ENCODE measurements at places on chromosomes 1 and 21.

GRCh38 chr1:42962641-42963377 lies 4.1 kb upstream of the SLC2A1 start:
- no peak for DNase-seq

DNA sequence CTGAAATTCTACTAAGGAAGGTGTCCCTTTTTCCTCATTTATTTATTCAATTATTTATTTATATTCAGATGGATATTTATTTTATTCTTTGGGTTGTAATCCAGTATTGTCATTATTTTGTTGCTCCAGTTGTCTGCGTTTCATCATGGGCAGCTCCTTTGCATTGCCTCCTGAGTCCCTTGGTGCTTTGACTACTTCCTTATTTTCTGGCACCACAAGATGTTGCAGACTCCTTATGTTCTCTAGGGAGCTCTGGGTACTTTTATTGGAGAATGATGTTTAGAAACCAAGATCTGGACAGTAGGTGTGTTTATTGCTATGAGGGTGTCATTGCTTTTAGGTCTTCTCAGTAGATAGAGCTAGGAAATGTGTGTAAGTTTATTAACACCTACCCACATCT lies 59.9 kb upstream of the ERRFI1 start:
- no peak for DNase-seq

GRCh38 chr1:87842156-87842555 lies 513.5 kb downstream of the LMO4 start:
- DNase-seq: no peak

DNA sequence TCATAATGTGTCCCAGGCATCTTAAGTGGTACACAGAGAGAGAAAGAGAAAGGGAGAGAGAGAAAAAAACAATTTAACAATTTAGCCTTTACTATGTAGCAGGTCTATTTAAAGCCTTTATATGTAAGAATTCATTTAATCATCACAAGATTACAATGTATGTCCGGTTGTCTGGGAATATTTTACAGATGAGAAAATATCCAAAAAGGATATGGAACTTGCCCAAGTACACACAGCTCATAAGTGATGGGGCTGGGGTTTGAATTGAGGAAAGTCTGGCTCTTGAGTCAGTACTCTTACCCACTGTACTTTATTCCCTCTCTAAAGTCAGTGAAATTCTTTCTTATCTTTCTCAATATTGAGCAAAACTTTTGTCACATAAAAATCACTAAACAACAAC lies 104.6 kb downstream of the LYPLAL1 start:
- DNase-seq: no peak

DNA sequence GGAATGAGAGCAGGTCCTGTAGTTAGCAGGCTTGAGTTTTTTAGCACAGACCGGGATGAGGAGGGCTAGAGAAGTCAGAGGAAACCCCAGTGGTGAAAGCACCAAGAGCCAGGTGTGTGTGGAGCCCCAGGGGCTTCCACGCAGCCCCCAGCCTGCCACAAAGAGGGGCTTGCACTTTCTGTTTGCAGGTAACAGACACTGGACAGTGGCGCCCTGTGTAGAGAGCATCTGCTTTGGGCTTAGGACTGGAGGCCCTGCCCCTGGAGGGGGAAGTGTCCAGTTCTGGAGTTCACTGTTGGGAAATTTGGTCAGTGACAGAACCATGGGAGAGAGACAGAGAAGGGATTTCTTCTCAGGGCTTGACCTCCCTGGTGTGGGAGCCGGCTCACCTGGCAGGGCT lies 19.5 kb downstream of the AGT start:
- no peak for DNase-seq

GRCh38 chr1:34370748-34371147 lies 194.0 kb downstream of the C1orf94 start:
- no peak for DNase-seq

DNA sequence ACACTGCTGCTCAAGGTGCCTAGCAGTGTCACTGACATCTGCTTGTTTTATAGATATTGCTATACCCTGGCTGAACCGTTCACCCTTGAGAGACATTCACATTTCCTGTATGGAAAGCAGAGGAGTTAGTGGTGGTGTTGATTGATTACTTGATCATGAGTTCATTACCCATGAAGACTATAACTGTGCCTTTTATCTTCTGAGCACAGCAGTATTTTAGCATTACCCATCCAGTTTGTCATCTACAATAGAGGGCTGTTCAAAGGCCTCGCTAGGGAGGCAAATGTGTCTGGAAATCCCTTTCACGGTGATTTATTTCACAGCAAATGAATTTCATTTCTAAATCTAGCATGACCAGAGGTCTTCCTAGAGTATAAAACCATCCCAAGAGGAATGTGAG lies 160.0 kb downstream of the DNM3 start:
- no peak for DNase-seq

DNA sequence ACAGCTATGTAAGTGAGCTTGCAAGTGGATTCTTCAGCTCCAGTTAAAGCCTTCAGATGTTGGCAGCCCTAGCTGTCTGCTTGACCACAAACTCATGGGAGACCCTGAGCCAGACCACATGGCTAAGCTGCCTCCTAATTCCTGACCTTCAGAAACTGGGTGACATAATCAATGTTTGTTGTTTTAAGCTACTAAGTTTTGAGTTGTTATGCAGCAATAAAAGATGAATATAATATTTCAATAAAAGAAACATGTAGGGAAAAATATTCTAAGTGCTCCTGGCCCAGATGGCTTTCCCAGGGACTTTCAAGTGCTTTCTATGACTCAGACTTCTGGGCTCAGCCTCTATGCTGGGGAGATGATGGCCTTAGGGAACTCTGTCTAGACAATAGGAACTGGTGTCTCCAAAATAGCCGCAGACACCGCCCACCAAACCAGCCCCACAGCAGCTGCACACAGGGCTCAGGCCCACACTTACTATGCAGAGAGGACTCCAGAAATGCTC lies 20.3 kb upstream of the AZIN2 start:
- DNase-seq: peak; percentile 42

GRCh38 chr1:84719543-84720217 lies 29.4 kb upstream of the SSX2IP start:
- DNase-seq: no peak

DNA sequence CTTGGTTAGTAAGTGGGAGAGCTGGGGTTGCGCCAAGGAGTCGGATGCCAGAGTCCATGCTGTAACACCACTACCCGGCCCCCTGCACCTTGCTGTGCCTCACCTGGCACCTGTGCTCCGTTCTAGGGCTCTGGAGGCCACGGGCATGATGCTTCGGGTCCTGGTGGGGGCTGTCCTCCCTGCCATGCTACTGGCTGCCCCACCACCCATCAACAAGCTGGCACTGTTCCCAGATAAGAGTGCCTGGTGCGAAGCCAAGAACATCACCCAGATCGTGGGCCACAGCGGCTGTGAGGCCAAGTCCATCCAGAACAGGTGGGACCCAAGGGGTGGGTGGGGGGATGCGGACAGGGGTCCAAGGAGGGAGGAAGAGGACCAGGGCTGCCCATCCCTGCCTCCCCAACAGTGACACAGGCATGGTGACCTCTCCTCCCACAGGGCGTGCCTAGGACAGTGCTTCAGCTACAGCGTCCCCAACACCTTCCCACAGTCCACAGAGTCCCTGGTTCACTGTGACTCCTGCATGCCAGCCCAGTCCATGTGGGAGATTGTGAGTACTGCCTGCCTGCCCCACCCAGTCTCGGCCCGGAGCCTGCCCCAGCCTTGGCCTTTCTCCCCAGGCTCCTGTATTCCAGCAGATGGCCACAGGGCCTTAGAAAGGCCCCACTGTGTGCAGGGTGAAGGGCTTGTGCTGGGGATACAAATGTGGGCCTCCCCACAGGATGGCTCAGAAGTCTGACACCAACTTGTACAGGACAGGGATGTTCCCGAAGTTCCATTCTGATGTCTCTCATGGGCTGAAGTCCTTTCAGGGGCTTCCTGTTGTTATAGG lies 9.6 kb upstream of the HTR6 start:
- DNase-seq: no peak

GRCh38 chr1:152577168-152577567 lies 3.1 kb downstream of the LCE3D start:
- no peak for DNase-seq

- no peak for DNase-seq
These were observed 195.9 kb upstream of the GALNT2 start for GRCh38 chr1:229871078-229871676.

DNA sequence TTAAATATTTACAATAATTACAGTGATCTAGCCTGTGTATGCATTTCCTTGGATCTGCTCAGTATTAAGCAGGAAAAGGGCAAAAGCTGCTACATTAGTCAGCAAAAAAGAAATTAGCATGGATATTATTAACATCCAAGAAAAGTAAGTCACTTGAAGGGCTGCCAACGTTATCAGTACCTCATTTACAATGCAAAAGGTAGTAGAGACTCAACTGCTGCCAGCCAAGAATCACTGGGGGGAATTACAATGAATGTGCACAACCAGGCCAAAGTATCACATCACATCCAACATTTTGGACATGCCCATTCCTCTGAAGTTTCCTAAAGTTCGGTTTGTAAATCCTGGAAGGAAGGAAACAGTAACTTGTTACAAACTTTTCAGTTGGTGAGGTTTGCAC lies 1.9 kb downstream of the CNN3 start:
- DNase-seq: no peak

GRCh38 chr1:206469933-206470691 lies at the start of gene IKBKE:
Gene IKBKE (plus strand): TSS chr1:206470476. CDS start chr1:206473228, 2,752 bp downstream.
- DNase-seq: no peak

GRCh38 chr1:91765293-91765692 lies 120.7 kb downstream of the TGFBR3 start:
- no peak for DNase-seq

DNA sequence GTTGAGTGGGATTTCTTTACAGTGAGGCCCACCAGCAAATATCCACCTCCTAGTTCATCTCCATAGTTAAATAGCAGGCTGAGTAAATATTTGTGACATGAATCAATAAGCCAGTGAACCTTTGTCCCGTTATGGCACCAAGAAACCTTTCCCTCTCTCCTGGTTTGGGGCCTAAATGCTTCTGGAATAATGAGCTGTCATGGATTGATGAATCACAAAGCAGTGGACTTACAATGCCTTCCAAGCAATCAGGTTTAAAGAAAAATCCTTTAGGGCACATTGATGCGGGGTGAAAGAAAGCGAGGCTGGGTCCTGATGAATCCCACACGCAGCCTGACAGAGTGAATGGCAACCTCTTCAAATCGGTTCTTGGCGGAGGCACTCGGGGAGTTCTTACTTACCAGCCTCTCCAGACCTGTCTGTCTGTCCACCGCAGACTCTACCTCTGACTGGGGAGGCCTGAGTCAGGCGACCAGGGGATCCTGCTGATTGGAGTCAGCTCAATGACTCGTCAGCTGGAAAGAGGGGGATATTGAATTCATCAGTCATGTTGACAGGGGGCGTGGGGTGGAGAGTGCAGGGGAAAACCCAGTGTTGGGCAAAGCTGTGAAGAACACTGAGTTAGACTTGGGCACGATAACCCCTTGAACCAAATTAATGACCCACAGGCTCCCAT lies 247.3 kb downstream of the PLPP3 start:
- DNase-seq: no peak

DNA sequence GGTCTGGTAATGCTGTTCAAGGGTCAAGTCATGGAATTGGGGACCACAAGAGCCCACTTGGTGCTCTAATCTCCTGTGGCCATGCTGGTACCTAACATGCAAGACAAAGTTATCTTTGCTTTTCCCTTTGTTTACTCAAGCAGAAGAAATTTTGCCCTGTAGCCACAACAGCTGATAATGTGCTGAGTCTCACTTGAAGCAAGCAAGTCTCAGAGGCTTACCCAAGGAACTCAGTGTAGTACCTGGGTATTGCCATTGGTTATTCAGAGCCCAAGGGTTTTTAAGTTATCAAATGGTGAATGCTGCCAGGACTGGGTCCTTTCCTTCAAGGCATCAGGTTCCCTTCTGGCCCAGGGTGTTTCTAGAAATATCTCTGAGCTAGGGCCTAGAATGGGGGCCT lies 198.9 kb upstream of the RNPC3 start:
- DNase-seq: no peak

DNA sequence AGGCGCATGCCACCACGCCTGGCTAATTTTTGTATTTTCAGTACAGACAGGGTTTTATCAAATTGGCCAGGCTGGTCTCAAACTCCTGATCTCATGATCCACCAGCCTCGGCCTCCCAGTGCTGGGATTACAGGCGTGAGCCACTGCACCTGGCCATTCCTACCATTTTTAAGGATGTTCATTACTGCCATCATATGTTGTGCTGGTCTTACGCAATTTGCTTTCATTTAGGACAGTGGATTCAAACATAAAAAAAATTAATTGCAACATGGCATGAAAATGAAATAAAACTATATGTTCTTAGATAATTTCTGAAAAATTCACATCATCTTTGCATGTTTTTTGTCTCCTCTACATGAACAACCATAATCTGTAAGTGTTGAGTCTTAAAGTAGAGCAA lies 527.7 kb downstream of the LTN1 start:
- no peak for DNase-seq

DNA sequence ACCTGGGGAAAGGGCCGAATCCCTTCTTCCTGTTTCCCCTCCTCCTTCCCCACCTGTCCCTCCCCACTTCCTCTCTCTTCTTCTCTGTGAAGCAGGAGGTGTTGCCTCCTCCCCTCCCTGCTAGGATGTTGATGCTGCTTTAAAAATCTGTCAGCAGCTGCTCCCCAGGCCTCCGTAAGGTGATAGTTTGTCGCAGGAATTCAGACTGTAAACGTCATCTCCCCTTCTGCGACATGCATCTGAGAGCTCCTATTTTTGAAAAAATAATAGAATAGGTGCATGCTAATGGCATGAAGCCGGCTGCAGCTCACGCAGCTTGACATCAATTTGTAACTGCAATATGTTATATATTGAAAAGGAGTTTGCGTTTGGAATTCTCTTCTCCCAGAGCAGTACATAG lies 70.1 kb downstream of the KAZN start:
- DNase-seq: no peak

DNA sequence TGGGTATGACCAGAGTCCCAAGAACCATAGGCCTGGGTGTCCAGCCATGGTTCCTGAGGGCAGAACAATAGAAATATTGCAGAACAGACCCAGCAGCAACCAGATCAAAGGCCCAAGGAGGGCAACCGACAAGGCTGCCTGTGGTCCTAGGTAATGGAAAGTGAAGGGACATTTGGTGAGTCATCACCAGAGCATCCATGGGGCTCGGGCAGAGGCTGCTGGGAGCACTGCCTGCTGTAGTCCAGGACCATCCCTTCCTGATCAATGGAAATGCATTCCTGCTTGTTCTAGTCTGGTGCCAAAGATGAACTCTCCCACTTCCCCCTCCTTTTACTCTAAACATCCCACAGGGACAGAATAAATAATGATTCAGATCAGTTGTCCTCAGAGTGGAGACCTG lies 172.8 kb upstream of the CACNA1E start:
- no peak for DNase-seq

DNA sequence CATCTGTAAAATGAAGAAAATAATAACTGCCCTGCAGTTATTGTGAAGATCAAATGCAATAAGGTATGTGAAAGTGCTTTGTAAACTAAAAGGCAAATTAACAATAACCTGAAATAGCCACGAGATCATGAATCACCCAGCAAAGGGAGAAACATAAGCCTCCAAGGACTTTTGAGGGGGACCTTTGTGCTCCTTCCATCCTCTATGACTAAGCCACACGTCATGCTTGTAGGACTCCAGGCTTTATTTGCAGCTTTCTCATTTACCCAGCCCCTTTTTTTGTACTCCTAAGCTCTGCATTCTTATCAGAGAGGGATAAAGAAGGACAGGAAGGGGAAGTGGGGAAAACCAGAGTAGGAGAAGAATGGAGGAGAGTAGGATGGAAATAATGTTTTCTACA lies 115.1 kb downstream of the PROX1 start:
- peak; percentile 69 for DNase-seq

Data from keratinocyte (primary cell).